ENCODE measurements at places on chromosomes 1 and 21. TPM values are rescaled to one million over a fixed set of nuclear protein-coding genes. Genes with fewer than 3 reads are reported as not detected.

The LCE6A gene
- total RNA-seq: not detected

- DNase-seq: peak; percentile 55
These were observed 33.8 kb upstream of the IL20 start for GRCh38 chr1:206831650-206832049.

The OR2L8 gene
- not detected for total RNA-seq

The GJB3 gene
- not detected for total RNA-seq

The NFASC gene
- 122 TPM for total RNA-seq

DNA sequence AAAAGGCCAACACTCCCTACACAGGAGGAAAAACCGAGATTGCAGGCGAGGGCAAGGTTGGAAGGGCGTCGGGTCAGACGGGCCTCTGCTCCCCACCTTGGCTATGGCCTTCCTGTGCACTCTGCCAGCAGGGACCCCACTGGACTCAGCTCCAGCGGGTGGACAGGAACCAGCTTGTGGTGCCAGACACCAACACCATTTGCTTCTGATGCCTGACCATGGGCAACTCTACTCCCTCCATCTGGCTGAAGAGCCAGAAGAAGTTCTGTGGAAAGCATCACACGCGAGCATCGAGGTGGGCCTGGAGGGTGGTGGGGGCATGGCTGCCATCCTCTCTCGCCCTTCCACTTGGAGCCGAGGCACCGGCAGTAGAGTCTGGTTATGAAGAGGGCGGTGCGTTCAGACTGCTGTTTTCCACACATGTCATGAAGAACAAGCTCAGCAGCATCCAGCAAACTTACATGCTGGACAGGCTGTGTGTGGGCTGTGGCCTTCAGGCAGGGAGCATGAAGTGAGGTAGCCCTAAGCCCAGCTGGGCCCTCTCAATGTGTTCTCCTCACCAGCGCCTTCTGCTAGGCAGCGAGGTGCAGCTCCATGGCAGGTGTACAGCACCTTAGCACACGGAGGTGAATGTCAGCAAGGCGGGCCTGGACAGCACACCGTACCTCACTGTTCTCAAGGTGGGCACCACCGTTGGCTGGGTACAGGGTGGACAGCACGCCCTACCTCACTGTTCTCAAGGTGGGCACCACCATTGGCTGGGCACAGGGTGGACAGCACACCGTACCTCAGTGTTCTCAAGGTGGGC is 15.6 kb upstream of the ZNF669 start:
- DNase-seq: no peak

- no peak for DNase-seq
These were observed 195.4 kb upstream of the PRMT6 start for GRCh38 chr1:106861110-106861509.

DNA sequence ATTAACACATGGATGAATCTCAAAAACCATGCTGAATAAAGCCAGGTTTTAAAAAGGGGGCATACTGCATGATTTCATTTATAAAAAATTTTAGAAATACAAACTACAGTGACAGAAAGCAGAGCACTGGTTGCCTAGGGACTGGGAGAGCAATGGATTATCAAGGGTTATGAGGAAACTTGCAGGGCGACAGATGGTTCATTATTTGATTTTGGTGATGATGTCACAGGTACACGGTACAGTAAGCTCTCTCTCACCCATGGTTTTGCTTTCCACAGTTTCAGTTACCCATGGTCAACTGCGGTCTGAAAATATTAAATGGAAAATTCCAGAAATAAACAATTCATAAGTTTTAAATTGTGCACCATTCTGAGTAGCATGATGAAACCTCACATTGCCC is 14.1 kb downstream of the VAMP4 start:
- DNase-seq: no peak

- DNase-seq: no peak
These were observed 411.0 kb downstream of the LMO4 start for GRCh38 chr1:87739704-87740103.

The ZYG11A gene
- total RNA-seq: not detected

DNA sequence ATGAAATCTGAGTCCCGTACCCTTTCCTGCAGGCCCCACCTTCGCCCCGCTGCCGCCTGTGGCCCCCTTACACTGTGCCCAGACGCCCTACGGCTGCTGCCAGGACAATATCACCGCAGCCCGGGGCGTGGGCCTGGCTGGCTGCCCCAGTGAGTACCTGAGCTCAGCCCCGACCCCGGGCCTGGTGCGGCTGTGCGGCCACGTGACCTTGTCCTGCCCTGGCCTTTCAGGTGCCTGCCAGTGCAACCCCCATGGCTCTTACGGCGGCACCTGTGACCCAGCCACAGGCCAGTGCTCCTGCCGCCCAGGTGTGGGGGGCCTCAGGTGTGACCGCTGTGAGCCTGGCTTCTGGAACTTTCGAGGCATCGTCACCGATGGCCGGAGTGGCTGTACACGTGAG is 25.2 kb downstream of the AGRN start:
- DNase-seq: no peak

DNA sequence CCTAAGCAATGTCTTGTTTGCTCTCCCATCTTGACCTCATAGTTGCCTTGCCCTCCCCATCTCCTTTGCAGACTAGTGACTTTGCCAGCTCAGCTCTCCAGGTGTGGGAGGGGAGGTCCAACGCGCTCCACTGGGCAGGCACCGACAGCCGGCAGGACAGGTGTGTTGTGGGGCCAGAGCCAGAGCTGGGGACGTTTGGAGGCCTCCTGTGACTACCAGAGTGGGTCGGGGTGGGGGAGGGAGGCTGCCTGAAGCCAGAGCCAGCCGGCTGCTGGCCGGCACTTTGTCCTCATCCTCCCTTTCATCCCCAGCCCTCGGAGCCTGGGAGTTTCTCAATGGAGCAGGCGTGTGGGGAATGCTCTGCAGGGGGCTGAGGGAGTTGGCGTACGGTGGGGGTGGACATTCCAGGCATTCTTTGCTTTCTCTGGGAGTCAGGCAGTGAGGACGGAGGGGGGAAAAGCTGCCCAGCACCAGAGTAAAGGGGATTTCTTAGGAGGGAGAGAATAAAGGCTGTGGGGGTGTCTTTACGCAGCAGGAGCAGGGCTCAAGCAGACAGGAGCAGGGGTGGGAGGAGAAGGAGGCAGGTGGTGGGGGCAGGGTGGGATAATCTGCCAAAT is 20.2 kb downstream of the NUAK2 start:
- DNase-seq: no peak

The TCHH gene
- not detected for total RNA-seq

The C1orf141 gene
- not detected for total RNA-seq

DNA sequence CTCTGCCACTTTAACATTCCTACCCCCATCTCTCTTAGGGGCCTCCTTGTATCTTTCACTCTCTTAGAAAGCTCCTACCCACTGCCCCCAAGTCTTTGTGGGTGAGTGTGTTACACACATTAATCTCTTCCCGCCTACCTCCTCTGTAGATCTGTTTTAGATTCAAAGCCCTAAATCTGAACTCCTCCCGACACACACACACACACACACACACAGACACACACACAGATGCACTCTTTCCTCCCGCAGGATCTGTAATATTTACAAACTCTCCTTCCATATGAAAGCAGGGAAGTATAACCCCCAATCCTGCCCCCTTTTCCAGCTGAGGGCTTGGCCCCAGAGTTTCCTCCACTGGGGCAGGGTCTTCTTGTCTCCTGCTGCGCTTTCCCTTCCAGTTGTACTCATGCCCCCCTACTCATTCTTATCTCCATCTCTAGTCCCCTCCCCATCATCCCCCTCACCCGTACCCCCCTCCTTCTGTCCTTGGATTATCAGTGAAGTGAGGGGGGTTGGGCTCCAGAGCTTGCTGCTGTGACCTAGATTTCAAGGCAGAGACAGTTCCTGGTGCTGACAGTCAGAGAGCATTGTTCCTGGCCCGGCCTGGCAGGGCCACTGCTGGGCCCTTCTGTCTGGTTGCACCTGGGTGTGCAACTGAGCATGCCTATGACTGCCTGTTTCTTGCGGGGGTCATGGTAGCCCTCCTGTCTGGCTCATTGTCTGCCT is 4.3 kb downstream of the PEA15 start:
- no peak for DNase-seq

The MAP3K21 gene
- total RNA-seq: 0.66 TPM

DNA sequence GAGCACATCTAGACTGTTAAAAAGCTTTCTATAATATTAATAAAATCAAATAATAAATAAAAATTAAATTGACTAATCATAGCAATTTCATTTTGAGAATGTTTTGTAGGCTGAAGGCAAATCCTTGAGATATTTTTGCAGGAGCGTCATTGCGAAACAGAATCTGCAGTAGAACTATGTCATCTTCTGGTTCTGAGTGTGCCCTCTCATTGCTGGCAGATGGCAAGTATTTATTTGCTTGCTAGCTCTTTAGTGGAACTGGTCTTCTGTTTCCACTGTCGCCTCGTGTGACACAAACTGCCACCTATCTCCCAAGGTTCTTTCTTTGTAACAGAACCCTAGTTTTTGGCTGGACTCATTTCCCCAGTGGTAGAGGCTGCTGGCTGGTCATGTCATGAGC is 19.0 kb upstream of the IRF2BP2 start:
- DNase-seq: no peak

GRCh38 chr1:240722788-240723187 is 110.8 kb upstream of the GREM2 start:
- DNase-seq: no peak

DNA sequence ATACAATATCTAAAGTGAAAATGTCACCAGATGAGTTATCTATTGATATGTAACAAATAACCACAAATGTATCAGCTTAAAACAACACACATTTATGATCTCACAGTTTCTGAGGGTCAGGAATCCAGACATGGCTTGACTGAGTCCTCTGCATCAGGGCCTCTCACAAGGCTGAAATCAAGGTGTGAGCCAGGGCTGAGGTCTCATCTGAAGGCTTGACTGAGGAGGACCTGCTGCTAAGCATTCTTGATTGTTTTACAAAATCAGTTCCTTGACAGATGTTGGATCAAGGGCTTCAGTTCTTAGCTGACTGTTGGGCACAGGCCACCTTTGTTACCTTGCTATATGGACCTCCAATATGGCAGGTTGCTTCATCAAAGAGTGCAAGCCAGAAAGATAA is 483.7 kb downstream of the CAMTA1 start:
- peak; percentile 80 for DNase-seq

- DNase-seq: no peak
These were observed 108.0 kb upstream of the ADAR start for GRCh38 chr1:154716011-154716410.

DNA sequence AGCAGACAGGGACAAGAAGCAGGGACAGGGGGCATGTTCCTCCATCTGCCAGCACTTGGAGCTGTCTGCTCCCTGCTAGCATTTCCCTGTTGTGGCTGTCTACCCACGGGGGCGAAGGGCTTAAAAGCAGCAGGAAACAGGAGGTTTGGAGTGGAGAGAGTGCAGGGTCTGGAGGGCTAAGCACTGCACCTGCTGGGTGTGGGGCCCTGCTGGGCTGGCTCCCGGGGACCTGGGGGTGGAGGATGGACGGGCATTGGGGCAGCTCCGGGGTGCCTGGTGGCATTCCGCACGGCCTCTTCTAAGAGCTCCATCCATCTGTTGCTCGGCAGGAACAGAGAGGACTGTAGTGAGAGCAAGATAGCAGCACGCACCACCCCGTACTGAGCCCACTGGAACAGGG is 21.2 kb downstream of the LRRC71 start:
- no peak for DNase-seq

GRCh38 chr1:174871886-174872285 is 127.9 kb upstream of the CACYBP start:
- no peak for DNase-seq

The SLAMF9 gene
- not detected for total RNA-seq

GRCh38 chr1:231919239-231919885 is 292.8 kb downstream of the DISC1 start:
- DNase-seq: no peak

DNA sequence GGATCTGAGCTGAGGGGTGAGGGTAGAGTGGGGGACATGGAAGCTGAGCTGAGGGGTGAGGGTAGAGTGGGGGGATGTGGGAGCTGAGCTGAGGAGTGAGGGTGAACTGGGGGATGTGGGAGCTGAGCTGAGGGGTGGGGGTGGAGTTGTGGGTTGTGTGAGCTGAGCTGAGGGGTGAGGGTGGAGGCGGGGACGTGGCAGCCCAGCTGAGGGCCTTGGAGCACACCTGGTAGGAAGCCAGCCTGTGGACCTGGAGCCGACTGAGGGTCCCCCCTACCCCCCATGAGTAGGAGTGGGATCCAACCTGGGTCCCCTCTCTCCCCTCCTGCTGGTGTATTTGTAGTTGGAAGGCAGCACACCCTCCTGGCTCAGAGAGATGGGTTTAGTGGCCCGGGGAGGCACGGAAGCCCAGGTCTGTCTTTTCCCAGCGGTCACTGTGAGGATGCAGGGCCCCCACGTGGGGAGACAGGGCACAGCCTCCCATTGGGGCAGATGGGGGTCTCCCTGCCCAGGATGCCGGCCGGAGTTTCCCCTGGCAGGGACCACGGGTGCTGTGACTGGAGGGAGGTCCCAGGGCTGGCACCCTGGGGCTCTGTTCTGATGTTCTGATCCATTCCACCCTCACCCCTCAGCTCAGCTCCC is 13.2 kb upstream of the NPHP4 start:
- no peak for DNase-seq

All from esophagus muscularis mucosa (tissue), 4 donors.